ENCODE measurements at places on chromosomes 5 and 9.

GRCh38 chr5:150217873-150218692 lies 28.2 kb downstream of the SLC6A7 start:
- DNase-seq, result peak; percentile 65

- DNase-seq, result no peak
Observed at GRCh38 chr5:14191325-14191724, 48.2 kb downstream of the TRIO start.

DNA sequence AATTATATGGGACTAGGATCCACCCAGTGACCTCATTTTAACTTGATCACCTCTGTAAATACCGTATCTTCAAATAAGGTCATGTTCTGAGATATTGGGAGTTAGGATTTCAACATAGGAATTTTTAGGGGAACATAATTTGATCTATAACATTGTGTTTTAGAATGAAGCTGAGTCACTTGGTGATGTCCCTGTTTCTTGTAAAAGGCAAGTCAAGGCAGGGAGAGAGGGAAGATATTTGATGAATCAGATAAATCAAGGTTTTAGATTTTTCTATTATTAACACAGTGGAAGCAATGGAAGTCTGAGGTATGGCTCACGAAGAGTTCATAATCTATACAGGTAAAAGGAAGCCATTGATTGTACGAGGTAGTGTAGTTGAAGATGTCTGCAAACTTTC lies 11.8 kb upstream of the GPR151 start:
- DNase-seq, result no peak

DNA sequence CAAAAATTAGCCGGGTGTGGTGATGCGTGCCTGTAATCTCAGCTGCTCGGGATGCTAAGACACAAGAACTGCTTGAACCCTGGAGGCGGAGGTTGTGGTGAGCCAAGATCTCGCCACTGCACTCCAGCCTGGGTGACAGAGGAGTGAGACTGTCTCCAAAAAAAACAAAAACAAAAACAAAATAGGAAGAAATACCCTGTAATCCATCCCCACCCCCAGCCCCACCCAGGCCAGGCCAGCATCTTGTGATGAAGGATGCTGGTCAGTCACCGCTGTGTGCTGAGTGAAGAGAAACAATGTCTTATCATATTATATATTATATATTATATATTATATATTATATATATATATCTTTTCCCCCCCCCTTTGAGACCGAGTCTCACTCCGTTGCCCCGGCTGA lies 15.4 kb upstream of the CCIN start:
- no peak for DNase-seq

GRCh38 chr5:126103868-126104267 lies 319.3 kb upstream of the GRAMD2B start:
- no peak for DNase-seq

GRCh38 chr9:123382653-123383511 lies 26.9 kb downstream of the CRB2 start:
- DNase-seq, result no peak

DNA sequence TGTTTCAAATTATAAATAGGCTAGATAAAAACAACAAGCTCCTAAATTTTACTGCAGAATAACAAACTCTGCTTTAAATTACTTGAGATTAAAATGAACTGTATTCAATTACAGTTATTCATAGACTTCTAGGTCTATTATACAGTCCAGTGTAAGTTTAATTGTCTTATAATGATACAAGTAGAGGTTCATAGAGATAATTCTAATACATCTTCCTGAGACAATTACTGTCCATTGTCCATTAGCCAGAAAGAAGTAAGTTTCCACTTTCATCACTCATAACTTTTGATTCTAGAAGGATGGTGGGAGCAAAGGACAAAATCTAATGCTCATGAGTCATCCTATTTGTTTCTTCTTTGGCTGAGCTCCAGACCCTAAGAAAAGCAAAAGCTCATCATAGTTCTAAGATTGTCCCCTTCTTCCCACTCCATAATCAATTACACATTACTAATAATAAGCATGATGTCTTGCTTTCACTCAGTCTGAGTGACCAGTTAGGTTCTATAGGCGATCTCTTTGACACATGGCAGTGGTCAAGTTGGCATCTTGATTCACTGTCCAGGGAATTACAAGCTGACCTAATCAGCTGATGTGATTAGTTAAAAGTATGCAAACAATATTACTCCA lies 502.5 kb upstream of the IZUMO3 start:
- no peak for DNase-seq

- DNase-seq, result no peak
Observed at GRCh38 chr5:124668353-124669299, 77.8 kb downstream of the ZNF608 start.

GRCh38 chr9:92707530-92707929 lies 37.6 kb upstream of the IPPK start:
- no peak for DNase-seq

GRCh38 chr5:38554403-38554802 lies 2.0 kb downstream of the LIFR start:
- DNase-seq, result no peak

DNA sequence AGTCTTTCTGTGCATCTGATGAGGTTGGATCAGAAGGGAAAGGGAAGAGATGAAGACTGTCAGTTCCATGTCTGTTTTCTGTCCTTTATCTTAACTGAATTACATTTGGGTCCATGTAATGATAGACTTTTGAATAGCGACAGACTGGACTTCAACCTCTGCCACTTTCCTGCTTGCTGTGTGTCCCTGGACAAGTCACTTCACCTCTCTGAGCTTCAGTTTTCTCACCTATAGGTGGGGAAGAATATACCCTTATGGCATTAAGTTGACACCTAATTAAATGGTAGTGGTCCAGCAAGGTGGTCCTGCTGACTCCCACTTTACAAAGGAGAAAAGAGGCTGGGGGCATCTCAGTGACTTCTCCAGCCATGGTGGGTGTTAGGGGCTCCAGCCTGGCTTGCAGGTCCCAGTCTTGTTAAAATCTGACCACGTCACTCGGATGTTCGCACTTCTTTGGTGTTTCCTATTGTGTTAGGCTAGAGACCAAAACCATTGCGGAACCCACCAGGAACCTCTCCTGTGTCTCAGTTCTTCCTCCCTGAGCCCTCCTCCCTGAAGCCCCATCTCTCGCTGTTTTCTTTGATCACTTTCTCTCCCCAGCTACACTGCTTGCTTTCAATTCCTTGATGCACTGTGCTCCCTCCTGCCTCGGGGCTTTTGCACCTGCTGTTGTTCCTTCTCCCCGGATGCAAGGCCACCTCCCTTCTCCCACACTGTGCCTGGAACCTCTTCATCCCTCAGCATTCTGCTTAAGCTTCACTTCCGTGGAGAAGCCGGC lies 256.5 kb downstream of the NSG2 start:
- DNase-seq, result no peak

DNA sequence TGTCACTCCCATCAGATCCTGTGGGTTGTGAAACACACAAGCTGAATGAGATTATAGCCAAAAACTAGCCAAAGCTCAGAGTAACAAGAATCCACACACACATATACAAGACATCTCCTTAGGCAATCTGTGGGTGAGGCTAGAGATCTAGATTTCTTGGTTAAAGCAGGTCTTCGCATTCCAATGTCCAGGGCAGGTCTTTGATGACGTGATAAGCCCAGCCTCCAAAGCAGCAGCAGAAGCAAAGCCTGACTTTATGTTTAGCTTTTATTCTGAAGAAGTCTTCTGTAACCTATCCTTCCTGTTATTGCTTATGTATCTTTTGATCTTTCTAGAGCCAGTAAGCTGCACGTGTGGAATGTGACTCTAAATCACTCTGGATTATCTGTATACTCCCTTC lies 199.1 kb upstream of the SLC30A5 start:
- DNase-seq, result peak; percentile 23

GRCh38 chr9:121895818-121896544 lies 197.1 kb downstream of the TTLL11 start:
- no peak for DNase-seq

- DNase-seq, result no peak
Observed at GRCh38 chr5:14305045-14305444, 161.9 kb downstream of the TRIO start.

DNA sequence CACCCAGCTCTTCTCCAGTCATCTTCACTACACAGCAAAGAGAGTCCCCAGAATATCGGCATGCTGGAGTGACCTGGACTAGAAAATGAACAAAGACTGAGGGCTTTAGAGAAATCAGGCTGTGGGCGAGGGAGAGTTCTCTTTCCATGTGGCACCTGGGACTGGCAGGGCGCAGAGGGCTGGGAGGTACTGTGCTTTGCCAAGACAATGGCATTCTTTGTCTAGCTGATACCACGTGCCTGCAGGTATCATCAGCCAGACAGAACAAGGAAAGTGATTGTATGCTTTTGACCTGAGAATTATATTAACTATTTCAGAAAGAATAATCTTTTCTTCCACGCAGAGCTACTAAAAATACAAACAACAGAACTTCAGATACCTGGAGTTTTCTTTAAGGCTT lies 30.5 kb downstream of the DDX31 start:
- DNase-seq, result no peak

GRCh38 chr5:81336556-81336955 lies 35.2 kb downstream of the ZCCHC9 start:
- no peak for DNase-seq

DNA sequence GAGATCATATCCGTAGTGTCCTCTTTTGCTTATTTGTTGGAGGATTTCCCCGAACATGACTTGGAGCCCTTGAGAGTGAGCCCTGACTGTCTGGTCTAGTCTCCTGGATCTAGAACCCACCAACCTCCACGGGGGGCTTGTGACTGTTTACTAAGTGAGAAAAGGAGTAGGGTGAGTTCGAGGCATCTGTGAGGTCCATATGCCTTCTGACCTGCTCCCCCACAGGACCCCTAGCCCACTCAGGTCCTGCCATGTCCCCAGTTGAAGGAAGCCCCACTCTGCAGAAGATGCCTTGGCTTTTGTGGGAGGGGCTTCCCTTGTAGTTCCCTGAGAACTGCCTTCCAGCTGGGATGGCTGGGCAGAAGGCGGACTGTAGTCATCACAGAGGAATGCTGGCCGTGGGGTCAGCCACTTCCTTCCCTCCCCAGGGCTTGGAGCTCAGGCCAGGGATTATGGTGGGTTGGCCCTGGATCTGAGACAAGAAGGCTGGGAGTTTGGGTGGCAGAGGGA lies 7.0 kb upstream of the IRF1 start:
- DNase-seq, result no peak

DNA sequence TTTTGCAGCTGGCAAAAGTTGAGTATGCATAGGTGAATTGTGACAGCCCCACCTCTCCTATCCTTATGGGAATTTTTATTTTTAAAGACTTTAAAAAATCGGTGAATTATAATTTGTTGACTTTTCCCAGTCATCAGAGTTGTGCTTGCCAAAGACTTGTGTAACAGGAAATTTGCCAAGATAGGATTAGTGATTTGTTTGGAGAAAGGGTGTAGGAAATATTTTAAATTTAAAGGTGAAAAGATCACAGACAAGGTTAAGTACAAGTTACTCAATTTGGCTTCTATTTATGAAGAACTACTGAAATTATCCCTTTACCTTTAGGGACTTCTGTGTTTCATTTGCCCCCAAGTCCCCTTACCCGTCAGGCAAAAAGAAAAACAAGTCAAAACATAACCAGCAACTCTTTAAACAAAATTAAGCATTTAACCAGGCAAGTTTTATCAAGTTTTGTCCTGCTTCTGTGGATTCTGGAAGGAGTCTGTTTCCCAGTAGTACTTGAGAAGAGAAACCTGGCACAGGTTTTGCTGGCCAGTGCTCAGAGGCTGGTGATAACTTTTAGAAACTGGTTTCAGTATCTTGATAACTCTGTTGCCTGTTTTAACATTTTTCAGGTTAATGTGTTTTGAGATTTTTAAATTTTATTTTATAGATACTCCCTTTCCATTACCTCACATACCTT lies 285.4 kb downstream of the MAST4 start:
- DNase-seq, result no peak

GRCh38 chr9:114172981-114173833 lies 17.9 kb downstream of the COL27A1 start:
- DNase-seq, result no peak

GRCh38 chr9:27528076-27528885 lies 1.3 kb downstream of the MOB3B start:
- peak; percentile 7 for DNase-seq

DNA sequence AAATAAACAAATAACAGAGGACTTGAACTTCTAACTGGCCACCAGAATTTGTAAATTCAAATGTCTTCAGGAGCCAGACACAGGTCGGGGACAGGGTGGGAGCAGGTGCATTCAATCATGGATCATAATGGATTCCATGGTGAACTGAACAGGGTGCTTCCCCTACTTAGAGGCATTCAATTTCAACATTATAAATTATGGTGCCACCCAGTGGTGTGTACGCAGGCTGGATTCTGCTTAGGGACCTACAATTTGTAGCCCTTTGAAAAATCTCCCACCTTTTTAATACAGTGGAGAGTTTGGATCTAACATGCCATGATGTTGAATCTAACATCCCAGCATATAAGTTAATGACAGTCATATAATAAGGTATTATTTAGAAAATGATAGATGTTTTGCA lies 22.3 kb downstream of the KLF9 start:
- no peak for DNase-seq

GRCh38 chr9:122360891-122361290 lies 9.9 kb upstream of the PTGS1 start:
- no peak for DNase-seq

DNA sequence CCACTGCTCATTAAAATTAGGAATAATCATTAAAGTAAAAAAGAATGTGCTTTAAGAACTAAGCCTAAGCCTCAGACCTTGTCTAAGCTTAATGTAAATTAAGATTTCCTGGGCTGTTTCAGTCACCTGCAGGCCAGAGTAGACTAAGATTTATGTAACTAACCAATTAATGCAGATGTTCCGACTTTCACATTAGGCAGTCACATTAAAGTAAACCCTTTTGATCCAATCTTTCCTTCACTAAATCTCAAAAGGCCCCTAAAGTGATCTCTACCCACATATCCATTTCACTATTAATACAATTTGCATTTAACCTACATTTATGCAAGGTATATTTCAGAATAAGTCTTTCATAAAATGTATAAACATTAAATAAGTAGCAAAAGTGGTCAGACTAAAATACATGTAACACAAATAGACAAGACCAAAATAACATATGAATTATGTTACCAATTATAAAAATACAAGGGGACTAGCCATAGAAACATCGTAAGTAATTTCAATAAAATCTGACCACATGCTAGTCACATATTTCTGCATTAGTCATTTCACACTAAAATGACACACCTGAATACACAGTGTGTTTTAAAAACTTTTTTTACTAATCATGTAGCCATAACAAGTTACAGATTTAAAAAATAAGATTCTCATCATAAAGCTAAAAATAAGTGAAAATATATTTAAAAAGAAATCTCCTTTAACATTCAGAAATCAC lies 7.7 kb downstream of the NR3C1 start:
- DNase-seq, result no peak

DNA sequence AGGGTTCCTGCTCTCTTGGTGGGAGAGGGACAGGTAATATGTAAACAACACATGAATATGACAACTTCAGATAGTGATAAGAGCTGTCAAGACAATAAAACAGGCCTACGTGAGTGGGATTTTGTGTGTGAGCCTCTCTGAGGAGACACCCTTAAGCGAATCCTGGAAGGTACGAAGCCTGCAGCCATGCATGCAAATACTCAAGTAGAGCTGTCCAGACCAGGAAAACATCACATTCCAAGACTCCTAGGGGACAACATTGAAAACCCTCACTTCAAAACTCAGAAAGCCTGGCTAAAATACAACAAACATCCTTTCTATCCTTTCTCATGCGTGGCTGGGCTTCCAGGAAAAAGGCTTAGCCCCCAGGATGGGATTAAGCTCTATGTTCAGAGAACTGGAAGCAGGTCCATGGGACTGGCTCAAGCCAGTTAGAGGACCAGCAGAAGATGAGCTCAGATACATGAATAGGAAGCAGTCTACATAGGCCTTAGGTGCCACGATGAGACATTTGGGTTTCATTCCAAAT lies 124.8 kb upstream of the IQGAP2 start:
- DNase-seq, result no peak

GRCh38 chr9:6667633-6668280 lies 22.2 kb upstream of the GLDC start:
- no peak for DNase-seq

Measured in Jurkat, Clone E6-1 (cell line).